ENCODE measurements at places on chromosomes 11 and 22. TPM values are rescaled to one million over a fixed set of nuclear protein-coding genes. Genes with fewer than 3 reads are reported as not detected.

Gene NXPE4
- not detected for total RNA-seq

Gene KDELR3
- 11.5 TPM for total RNA-seq

Gene PRDM10
- total RNA-seq = 8.7 TPM

Gene FGF3
- total RNA-seq = not detected

Gene GUCY1A2
- 2.8 TPM for total RNA-seq

Gene PRPF19
- 93.9 TPM for total RNA-seq

Gene CRYBA4
- not detected for total RNA-seq

Gene MEI1
- total RNA-seq = 2.4 TPM

Gene OR5AK2
- total RNA-seq = not detected

Gene ROBO4
- 92.7 TPM for total RNA-seq

Gene POLR2L
- 109 TPM for total RNA-seq

Gene XNDC1N
- total RNA-seq = 5.9 TPM

Gene CREBZF
- total RNA-seq = 52.7 TPM
